Caco-2 (cell line): ENCODE measurements at places on chromosomes 13 and 19.
A peak's percentile ranks its signal among the peaks of the same experiment; 100 is the strongest.

DNA sequence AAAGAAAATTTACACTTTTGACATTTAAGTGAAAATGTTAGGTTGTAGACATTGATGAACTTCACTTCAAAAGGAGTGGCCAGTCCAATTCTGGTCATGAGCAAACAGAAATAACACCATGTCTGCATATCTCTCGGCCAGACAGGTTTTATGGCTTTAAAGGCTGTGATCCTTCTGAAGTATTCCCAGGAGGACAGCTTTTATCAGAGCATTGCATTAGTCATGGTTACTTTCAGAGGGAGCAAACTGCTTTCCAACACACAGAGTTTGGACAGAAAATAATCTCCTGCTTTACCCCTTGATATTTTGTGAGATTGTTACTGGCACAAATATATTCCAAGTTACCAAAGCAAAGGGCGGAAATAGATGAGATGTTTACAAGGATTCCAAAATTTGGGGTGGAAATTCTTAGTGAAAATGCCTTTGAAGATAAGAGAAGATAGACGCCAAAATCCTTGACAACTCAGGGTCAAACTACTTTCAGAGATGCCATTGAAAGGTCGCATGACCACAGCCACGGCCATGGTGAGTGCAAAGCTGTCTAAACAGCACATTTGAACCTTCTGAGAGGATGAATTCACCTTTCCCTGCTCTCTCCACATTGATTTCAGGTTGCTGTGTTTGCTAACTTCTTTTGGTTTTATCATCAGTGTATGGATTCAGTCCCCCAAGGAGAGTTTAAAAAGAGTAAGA is 584.5 kb upstream of the SGCG start:
- DNase-seq, result peak; percentile 60

DNA sequence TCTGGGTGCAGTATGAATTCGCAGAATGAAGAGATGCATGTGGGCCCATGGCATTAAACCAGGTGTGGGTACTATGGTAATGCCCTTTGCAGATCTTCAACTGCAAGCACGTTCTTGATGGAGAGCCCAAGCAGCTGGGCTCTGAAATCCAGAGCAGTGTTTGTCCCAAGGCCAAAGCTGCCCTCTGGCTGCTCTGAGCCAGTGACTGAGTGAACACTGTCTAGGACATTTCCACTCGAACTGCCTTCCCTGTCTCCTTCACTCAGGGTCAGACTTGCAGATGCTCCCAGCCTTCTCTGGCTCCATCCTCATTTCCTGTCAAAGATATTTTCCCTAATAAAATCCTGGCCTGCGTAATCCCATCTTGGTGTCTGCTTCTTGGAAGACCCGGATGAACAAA is 80.2 kb upstream of the GJB6 start:
- no peak for DNase-seq

DNA sequence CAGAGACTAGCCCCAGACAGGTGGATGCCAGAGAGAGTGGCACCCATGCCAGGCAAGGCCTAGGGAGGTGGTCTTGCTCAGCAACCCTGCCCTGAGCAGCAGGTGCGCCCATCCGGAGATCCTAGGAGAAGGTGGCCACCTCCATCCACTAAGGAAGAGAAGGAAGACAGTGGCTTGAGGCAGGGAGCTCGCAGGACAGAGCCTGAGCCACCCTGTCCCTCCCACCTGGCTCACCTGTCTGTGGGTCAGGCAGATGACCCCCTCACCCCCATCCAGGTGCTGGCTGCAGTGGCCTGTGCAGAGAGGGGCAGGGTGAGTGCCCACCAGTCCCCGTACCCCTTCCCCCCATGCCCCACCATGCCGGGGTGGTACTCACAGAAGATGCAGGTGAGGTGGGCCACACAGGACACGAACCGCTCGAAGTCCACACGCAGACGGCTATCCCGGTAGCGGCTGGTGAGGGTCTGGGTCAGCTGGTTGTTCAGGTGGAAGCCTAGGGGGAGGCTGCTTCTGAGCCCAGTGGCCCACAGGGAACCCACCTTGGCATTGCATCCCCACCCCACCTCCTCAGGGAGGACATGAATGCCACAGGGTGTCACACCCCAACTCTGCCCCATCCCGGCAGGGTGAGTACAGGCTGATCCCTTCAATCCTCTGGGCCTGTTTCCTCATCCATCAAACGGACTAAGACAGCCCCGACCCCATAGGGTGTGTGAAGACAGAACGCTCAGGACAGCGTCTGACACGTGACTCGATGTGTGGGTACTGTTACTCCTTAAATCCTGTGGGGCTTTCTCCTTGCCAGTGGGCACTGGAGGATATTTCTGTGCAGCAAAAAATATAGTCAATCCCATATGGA is 13.3 kb downstream of the CAPN12 start:
- DNase-seq, result no peak

DNA sequence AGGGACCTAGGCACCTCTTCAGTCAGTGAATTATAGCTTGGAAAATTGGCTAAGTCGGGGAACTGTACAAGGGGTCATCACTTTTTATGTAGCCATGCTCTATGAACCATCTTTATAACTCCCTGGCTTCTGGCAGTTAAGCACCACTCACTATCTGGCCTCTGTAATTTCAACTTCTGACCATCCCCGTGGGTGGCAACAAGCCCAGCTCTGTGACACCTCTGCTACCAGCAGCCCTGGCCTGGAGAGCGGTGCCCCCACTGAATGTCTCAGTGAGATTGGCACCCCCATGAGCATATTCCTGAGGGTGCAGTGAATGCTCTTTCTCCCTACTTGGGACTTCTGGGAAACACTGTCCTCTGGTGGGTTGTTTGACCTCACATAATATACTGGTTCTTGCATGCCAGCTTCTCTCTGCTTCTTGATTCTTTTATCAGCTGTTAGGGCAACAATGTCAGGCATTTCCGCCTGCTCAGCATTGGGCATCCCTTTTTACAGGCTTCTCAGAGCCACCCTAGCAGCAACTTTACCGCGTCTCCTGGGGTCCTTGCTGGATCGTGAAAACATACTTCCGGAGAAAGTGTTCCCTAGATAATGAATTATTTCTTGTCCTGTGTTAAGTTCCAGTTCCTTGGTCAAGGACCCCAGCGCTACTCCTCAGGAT is 10.4 kb downstream of the KL start:
- DNase-seq, result no peak

DNA sequence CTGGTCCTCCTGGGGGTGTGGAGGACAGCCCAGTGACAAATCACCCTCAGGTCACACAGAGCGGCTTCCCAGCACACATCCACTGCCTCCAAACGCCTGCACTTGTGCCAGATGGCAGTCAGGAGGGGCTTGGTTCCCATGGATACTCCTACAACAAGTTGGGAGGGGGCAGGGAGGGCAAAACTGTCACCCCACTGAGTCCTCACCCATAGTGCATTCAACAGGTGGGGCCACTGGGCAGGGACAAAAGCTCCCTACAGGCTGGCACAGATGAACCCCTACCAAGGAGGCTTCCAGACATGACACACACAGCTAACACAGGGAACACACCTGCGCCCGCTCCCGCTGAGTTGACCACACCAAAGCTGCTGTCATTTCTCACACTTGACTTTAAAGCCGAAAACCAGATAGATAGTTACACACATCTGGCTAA is 120.5 kb downstream of the STK24 start:
- no peak for DNase-seq

- no peak for DNase-seq
Observed at GRCh38 chr19:2270157-2270422, 11.9 kb downstream of the PEAK3 start.

- peak; percentile 88 for DNase-seq
Observed at GRCh38 chr19:49017666-49018351, 918 bp upstream of the LHB start.

DNA sequence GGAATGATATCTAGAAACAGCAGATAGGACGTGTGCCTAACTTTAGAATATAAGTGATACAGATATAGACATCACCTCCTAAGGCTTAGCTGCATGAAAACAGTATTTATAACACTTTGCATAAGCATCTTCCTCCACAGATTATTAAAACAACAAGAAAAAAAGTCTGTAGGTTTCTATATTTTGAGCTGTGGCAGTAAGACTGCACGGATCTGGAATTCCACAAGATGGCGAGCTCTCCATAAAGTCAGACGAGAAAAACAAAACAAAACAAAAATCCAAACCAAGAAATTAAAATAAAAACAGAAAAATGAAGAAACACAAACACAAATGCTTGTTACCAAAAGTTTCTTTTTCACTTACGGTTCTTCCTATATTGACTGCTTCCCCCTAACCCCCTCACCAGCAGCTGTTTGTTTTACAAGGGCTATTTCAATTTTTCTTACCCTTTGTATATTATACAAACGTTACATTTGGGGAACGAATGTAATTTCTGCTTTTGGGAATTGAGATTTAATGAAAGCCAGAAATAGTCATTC is 285.8 kb downstream of the MYO16 start:
- DNase-seq, result no peak

- DNase-seq, result peak; percentile 30
Observed at GRCh38 chr13:113542751-113543424, 41.7 kb upstream of the TFDP1 start.

DNA sequence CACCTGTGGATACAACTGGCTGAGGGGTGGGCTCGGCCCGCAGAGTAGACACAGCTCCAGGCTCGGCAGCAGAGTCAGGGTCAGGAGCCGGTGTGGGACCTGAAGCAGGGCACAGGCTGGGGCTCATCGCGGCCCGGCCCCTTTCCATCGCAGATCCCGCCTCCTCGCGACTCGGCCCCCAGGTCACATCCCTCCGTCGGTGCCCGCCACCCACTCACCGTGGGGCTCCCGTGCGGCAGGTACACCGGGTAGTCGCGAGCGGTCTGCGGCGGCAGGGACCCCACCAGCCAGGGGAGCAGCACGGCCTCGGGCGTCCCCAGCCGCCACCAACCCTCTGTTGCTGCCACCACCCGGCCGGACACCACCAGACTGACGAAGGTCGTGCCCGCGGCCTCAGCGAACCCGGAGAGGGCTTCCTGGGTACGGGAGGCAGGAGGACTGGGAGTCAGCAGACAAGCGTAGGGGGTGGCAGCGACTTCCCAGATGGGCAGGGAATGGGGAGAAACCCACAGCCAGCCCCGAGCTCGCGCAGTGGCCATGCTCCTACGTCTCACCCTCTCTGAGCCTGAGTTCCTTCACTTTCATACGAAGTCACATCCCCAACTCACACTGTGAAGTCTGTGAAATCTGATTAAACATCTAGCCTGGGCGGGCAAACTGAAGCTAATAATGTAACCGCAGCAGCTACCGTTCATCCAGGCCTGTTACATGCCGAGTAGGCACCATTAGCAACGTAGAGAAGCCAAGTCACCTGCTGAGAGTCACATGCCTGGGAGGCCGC is 3.7 kb downstream of the FUZ start:
- DNase-seq, result peak; percentile 78

- DNase-seq, result no peak
Observed at GRCh38 chr13:41697578-41697977, 240.2 kb downstream of the RGCC start.
